ENCODE measurements at places on chromosomes 11 and 22. TPM values are rescaled to one million over a fixed set of nuclear protein-coding genes. Genes with fewer than 3 reads are reported as not detected.

Gene VWA5A
- 38.0 TPM for total RNA-seq

Gene CHADL
- 1.8 TPM for total RNA-seq

Gene OR51B4
- not detected for total RNA-seq

Gene GRAP2
- total RNA-seq: 4.2 TPM

Gene MN1
- 1.5 TPM for total RNA-seq

Gene OR52E8
- total RNA-seq: not detected

Gene GRM5
- total RNA-seq: not detected

Gene HEPN1
- not detected for total RNA-seq

Gene CCDC15
- 1.2 TPM for total RNA-seq

Gene CD6
- 3.0 TPM for total RNA-seq

- peak; percentile 85 for DNase-seq
These were observed 737 bp upstream of the STIP1 start for GRCh38 chr11:64185175-64185692.

DNA sequence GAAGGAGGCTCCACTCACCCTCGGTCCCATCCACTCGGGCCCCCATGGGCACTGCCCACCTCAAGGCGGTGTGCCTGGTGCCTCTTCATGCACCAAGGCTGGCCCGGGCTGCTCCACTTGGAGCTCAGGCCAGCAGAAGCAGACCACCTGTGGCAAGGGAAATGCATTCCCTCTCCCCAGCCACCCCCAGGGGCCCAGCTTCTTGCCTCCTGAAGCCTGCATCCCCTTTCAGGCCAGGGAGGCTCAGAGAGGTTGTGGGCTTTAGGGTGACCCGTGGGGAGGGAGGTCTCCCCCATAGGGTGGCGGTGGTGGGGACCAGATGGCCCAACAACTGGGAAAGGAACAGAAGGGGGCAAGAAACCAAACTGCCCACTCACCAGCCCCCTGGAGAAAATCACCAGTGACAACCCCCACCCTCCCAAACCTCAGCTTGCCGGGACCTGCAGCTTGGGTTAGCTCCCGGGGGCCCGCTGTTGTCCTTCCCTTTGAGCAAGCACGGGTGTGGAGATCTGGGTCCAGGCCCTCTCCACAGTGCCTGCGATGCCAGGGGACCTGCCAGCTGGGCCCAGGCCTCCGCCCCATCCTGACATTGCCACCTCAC lies 8.4 kb downstream of the CBX6 start:
- no peak for DNase-seq

DNA sequence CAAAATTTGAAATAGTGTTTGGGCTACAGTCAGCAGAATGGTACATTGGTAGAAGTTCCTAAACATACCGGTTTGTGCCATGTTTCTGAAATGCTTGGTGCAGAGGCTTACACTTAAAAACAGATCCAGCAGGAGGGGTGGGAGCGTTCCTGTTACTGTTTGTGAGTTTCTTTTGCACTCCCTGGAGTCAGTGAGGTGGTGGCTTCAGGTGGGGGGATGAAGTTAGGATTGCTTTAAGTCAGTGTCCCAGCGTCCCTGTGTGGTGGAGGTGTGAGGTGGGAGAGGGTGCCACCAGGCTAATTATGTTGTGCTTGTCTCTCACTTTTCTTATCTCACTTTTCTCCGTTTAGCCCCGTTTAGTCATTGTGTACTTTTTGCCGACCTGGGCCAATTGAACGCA lies 9.7 kb downstream of the TNRC6B start:
- DNase-seq: no peak

GRCh38 chr11:103434073-103434411 lies 324.8 kb downstream of the DYNC2H1 start:
- no peak for DNase-seq

GRCh38 chr11:17314232-17314547 lies 37.4 kb upstream of the NCR3LG1 start:
- DNase-seq: no peak

DNA sequence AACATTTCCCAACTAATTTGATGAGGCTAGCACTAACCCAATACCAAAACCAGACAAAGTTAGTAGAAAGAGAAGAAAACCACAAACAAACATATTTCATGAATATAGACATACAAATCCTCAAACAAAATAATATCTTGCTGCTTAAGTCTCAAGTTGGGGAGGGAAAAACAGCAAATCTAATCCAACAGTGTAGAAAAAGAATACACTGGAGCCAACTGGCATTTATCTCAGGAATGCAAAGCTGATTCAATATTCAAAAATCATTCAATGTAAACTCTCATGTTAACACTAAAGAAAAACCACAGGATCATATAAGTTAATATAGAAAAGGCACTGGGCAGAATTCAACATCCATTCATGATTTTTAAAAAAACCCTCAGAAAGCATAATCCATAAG lies 18.2 kb downstream of the GNB1L start:
- DNase-seq: no peak

DNA sequence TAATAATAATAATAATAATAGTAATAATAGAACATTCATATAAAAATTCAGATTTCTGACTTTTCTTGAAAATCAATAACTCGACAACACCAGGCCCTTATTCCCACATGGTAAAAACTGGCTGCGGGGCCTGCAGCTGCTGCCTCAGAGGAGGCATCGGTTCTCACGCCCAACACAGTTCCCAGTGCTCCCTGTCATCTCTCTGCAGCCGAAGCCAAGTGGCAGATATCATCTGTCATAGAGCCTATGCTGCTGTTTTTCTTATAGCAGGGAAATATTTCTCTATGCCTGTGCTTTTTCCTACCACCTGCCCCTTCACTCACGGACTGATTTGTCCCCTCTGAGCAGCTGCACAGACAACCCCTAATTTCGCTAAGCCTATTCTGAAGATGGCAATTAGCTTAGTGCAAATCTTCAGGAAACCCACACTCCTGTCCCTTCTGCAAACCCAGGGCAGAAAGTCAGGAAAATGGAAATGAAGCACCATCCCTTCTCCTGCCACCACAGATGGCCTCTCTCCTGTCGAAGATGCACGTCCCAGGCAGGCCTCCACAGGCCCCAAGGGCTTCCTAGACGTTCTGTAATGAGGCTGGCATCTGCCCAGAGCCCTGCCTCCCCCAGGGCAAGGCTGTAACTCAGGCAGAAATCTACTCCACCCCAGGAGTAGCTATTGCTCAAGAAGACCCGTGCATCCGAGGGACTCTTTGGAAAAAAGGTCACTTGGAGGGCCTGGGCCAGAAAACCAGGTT lies 66.7 kb downstream of the SYN3 start:
- no peak for DNase-seq

DNA sequence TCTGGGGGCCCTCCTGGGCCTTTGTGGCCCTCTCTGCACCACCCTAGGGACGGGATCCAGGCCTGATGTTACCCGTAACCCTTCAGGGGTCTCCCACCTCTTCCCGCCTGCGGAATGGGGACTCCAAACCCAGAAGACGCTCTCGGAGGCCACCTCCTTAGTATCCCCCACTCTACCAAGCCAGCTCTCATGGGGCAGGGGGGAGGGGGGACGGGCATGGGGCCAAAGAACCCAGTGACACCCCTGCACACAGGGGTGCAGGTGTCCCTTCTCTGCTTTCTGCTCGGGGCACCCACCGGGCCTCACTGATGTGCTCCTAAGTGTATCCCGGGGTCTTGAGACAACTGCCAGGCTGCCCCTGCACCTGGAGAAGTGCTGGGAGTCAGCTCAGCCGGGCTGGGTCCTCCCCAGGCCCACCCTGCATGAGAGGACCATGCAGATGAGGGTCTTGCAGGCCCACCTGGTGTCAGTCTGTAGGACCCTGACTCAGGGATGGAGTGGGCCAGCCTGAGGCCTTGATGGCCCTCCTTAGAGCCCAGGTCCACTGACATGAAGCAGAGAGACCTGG lies 176.9 kb downstream of the IGLL1 start:
- no peak for DNase-seq

- no peak for DNase-seq
These were observed 59.0 kb downstream of the ST14 start for GRCh38 chr11:130218501-130219070.

GRCh38 chr11:114034956-114035355 lies 24.6 kb upstream of the ZBTB16 start:
- no peak for DNase-seq

GRCh38 chr22:40516416-40516815 lies 120.1 kb downstream of the MRTFA start:
- no peak for DNase-seq

DNA sequence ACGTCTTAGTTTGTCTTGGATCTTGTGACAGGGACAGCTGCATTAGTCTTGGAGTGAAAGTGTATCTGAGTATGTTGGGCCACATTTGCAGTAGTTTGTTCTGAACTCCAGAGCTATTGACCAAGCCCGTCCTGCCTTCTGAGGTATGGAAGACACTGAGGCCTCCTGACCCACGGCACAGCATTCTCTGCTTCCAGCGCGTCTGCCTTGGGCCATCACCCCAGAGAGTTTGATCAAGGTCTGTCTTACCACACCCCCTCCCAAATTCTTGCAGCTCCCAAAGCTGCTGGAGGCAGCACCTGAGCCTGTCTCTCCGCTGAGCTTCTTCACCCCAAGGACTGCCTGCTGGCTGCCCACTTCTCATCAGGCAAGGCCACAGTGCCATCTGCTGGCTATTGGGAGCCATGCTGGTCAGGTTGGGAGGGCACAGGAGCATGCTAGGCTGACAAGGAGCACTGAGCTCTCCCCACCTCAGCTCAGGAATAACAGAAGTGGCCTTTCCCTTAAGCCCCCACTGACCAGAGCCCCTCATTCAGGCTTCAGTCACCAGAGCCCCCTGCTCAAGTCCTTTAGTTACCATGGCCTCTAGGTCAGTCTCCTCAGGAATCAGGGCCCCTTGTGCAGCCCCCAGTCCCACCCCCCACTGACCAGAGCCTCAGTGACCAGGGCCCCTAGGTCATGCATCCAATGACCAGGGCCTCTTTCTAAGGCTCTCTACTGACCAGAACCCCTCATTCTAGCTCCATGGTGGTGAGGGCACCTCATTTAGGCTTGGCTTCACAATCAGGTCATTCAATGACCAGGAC lies 27.2 kb upstream of the SMPD1 start:
- peak; percentile 74 for DNase-seq

GRCh38 chr22:44406341-44407170 lies 91.5 kb downstream of the RTL6 start:
- DNase-seq: no peak

DNA sequence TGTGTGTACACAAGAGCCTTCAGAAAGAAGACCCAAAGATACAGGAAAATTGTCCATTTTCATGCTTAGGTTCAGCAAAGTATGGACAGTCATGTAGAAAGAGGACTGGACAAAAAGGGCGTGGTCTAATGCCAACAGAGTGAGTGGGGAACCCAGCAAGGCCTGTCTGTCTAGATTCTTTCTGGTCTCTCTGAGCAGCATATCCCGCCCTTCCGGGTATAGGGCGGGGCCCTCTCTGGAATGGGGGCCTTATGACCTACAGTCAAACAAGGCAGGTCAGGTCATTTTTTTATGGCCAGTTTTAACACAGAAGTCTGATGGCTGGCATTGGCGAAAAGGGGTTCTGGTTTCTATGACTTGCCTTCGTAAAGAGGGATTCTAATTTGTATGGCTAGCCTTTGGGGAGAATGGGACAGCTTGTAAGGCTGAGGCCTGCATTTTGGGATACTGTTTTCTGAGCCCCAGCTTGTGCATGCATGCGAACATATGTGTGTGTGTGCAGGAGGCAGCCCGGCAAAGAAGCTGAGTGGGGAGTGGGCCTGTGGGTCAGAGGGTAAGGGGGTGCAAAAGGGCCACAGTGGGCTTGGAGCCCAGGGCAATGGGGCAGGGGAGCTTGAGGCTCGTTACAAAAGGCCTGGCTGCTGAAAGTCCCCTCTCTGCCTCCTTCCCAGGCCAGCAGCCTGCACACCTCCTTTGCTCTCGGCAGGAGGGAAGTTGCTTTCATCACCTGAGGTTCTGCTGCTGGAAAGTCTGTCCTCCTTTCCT lies 130.5 kb upstream of the B3GAT1 start:
- DNase-seq: peak; percentile 68

GRCh38 chr11:1889224-1889930 lies 2.3 kb downstream of the PRR33 start:
- no peak for DNase-seq

DNA sequence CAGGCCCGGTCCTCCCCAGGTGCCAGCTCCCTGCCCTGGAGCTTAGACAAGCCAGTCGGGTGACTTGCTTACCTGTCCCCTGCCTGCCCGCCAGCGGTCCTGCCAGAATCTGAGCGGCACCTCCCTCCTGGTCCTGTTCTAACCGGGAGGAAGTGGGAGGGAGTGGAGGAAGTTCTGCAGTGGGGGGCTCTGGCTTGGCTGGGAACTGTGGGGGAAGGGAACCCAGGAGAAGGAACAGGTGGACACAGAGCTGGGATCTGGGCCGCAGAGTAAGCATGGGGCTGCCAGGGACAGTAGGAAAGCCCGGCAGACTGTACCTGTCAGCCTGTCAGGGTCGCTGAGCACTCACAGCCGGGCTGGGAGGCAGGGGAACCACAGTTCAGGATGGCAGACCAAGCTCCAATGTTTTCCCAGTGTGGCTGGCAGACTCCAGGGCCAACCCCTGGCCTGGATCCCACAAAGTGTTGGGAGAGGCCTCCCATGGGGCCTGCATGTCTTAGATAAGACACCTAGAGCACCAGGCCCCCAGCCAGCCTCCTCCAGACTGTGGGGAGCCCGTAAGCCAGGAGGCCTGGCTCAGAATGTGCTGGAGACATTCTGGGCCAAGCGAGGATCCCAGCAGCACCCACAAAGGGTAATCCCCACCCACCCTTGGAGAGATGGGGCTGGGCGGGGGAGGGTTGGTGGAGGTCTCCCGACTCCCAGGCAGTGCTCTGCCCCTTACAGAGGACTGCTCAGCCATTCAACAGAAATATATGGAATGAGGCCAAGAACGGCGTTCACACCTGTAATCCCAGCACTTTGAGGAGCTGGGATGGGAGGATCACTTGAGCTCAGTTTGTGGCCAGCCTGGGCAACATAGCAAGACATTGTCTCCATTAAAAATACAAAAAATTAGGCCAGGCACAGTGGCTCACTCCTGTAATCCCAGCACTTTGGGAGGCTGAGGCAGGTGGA lies 2.3 kb downstream of the CYB5R3 start:
- peak; percentile 73 for DNase-seq

DNA sequence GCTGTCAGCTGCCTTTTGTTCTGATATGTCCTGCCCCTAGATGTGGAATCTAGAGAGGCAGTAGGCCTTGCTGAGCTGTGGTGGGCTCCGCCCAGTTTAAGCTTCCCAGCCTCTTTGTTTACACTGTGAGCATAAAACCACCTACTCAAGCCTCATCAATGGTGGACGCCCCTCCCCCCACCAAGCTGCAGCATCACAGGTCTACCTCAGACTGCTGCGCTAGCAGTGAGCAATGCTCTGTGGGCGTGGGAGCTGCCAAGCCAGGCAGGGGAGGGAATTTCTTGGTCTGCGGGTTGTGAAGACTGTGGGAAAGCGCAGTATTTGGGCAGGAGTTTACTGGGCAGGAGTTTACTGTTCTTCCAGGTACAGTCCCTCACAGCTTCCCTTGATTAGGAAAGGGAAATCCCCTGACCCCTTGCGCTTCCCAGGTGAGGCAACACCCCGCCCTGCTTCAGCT lies 98.5 kb downstream of the SMCO4 start:
- peak; percentile 40 for DNase-seq

DNA sequence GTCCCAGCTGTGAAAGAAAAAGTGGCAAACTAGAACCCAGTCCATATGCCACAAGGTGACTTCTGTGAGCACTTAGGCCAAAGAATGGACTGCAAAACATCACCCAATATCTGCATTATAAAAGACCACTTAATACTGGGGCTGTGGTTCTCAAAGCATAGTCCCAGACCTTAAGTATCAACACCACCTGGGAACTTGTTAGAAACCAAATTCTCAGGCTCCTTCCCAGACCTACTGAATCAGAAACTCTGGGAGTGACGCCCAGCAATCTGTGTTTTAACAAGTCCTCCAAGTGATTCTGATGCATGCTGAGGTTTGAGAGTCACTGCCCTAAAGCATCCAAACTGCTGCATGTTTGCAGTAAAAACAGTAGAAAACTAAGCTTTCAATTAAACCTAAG lies 81.3 kb downstream of the SERGEF start:
- no peak for DNase-seq
